ENCODE measurements at places on chromosomes 6 and 20. TPM values are rescaled to one million over a fixed set of nuclear protein-coding genes. Genes with fewer than 3 reads are reported as not detected.
A peak's percentile ranks its signal among the peaks of the same experiment; 100 is the strongest.

Gene SLC17A1
- total RNA-seq: not detected

Gene EDN3
- not detected for total RNA-seq

Gene TREML2
- not detected for total RNA-seq

DNA sequence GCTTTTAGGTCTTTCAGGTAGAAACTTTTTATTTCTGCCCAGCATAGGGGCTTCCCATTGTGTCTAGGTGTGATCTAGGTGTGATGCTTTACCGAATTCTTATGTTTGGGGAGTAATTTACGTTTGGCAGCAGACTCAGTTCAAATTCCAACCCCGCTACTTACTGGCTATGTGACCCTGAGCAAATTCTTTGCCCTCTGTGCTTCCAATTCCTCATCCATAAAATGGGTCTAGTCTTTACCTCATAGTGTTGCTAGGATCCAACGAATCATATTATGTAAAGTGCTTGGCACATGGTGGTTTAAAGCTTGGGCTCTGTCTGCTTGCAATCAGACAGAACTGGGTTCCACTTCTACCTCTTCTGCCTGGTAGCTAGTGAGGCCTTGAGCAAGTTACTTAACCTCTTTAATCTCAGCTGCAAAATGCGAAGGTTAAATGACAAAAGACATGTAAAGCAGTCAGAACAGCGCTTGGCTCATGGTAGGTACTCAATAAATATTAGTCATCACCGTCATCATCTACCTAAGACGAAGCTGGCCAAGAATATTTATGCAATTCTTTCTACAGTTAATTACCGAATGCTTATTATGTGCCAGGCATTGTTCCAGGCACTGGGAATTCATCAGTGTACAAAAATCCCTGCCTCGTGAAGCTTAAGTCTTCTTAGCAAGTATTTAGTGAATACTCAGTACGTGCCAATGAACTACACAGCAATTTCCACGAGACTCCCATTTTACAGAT is 1.0 kb downstream of the NSFL1C start:
- H3K27me3 ChIP-seq: no peaks in the 10 kb centered on the region
- H3K27ac ChIP-seq: peak overlapping the region; percentile 88
- H3K4me1 ChIP-seq: peaks cover 30% of the 10 kb centered on the region
- H3K36me3 ChIP-seq: no peaks in the 10 kb centered on the region
- peak overlapping the region; percentile 87 for H3K4me3 ChIP-seq
- DNase-seq: no peak

DNA sequence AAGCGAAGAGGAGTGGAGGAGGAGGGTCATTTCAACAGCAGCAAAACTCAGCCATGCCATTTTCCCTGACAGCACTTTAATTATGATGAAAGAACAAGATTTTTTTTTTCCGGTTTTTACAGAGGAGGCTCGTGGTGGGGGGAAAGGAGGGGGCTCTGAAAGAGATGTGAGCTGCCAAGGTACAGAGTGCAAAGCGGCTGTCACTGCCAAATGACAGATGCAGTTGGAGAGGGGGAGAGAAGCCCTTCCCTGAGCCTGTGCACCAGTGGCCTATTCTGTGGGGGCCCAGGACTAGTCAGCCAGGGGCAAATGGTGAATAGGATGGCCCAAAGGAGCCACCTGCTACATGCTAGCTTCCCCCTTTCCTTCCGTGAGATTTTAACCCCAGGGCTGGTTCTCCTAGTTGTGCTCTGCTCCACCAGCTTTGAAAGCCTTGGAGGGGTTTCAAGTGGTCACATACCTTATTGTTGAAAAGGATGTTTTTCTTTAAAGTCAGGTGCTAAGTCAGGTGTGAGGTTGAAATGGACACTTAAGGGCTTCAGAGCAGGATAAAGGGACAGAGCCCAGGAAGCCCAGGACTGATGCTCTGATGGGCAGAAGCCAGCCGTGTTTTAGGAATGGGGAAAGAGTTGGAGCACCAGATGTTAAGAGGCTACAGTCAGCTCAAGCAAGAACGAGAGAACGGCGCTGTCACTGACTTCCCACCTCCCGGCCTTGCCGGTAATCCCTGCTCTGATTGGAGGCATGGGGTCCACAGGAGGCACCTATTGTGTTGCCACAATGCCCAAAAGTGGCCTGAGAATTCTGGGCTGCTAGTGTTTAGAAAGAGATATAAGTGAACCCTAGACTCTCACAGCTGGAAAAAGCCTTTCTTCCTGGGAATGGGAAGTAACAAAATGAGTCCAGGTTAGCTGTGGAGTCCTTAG is 24.8 kb downstream of the GNAS start:
- no peaks in the 10 kb centered on the region for H3K27me3 ChIP-seq
- DNase-seq: no peak
- no peak overlapping the region for H3K27ac ChIP-seq
- no peaks in the 10 kb centered on the region for H3K4me1 ChIP-seq
- no peaks in the 10 kb centered on the region for H3K36me3 ChIP-seq

DNA sequence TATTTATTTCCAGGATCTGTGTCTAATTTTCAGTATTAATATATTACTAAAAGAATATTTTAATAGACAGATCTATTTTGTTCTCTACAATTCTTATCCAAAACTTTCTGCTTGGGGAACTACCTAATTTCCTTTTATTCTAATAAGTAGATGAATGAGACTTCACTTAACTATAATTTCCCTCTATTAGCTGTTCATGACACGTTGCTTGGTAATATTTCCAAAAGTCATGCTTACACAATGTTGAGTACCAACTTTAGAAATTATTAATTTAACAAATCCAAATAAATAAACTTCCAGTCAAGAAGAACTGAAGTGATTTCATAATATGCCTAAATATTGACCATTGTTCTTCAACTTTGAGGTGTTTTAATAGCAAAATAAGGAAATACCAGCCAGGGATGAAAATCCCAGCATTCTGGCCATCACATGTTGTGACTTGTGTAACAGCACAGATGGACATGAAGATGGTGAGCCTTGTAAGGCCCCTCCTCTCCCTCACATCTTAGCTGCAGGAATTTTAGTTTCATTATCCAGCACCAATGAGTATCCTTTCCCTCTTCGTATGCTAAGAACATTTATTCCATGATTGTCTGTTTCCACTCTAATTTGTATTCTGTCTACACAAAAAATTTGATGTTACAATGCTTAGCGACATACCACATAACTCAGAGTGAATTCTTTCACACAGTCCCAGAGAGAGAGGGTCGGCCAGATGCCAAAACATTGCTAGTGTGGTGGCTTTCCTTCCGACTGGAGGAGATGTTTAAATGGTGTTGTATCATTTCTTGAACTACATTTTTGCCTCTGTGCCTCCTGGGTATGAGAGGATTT is 137.5 kb downstream of the FOXA2 start:
- no peaks in the 10 kb centered on the region for H3K4me1 ChIP-seq
- H3K4me3 ChIP-seq: no peak overlapping the region
- H3K36me3 ChIP-seq: no peaks in the 10 kb centered on the region
- H3K27me3 ChIP-seq: peaks cover 16% of the 10 kb centered on the region
- DNase-seq: no peak
- no peak overlapping the region for H3K27ac ChIP-seq

- no peaks in the 10 kb centered on the region for H3K27me3 ChIP-seq
- H3K27ac ChIP-seq: no peak overlapping the region
- no peak for DNase-seq
- no peaks in the 10 kb centered on the region for H3K36me3 ChIP-seq
- H3K4me3 ChIP-seq: no peak overlapping the region
Measured at GRCh38 chr6:73131706-73132105, 93.6 kb downstream of the KHDC1L start.

DNA sequence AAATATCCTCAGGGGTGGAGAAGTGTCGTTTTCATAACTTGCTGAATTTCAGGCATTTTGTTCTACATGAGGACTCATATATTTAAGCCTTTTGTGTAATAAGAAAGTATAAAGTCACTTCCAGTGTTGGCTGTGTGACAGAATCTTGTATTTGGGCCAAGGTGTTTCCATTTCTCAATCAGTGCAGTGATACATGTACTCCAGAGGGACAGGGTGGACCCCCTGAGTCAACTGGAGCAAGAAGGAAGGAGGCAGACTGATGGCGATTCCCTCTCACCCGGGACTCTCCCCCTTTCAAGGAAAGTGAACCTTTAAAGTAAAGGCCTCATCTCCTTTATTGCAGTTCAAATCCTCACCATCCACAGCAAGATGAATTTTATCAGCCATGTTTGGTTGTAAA is 20.3 kb upstream of the MAPK13 start:
- no peak overlapping the region for H3K4me3 ChIP-seq
- H3K27ac ChIP-seq: no peak overlapping the region
- H3K36me3 ChIP-seq: peaks cover 79% of the 10 kb centered on the region
- peaks cover 11% of the 10 kb centered on the region for H3K4me1 ChIP-seq
- DNase-seq: no peak
- no peaks in the 10 kb centered on the region for H3K27me3 ChIP-seq

DNA sequence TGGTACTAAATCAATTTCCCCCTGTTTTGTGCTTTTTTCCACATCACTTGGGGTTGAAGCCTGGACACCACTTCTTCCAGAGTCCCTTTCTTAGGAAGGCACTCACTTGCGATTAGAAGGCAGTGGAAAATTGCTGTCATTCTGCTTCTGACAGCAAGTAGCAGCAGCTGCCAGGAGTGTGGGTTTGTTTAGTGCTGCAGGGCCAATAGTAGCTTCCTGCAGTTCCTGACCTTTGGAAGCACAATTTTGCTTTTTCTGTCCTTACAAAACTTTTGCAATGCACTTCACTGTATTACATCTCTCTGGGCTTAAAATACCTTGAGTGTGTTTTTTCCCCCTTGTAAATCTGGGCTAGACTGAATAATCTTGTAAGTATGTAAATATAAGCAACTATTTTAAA is 12.5 kb upstream of the HLA-DRA start:
- peak; percentile 23 for DNase-seq
- H3K4me3 ChIP-seq: no peak overlapping the region
- H3K36me3 ChIP-seq: no peaks in the 10 kb centered on the region
- H3K27ac ChIP-seq: no peak overlapping the region
- no peaks in the 10 kb centered on the region for H3K4me1 ChIP-seq

- no peak overlapping the region for H3K27ac ChIP-seq
- DNase-seq: no peak
- no peaks in the 10 kb centered on the region for H3K36me3 ChIP-seq
- no peaks in the 10 kb centered on the region for H3K4me1 ChIP-seq
- H3K27me3 ChIP-seq: no peaks in the 10 kb centered on the region
Measured at GRCh38 chr6:81216668-81217067, 535.8 kb downstream of the TENT5A start.

DNA sequence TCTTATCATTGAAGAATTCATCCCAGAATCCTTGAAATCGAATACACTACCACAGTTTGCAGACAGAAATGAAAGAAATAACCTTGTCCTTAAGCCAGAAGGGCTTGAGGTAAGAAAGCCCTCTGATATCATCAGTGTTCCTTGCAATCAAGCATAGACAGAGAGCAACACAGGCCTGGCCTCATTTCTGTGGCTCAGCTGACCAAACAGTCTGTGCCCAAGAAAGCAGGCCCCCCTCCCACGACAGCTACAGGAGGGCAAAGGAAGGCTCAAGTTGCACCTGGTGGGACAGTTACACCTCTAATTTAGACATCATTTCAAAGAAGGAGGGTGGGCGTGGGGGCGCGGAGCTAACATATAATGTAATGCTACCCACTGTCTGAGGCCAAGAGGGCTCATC is 21.6 kb downstream of the KIF16B start:
- no peak for DNase-seq
- no peaks in the 10 kb centered on the region for H3K27me3 ChIP-seq
- no peaks in the 10 kb centered on the region for H3K36me3 ChIP-seq
- no peak overlapping the region for H3K4me3 ChIP-seq
- peaks cover 23% of the 10 kb centered on the region for H3K4me1 ChIP-seq
- no peak overlapping the region for H3K27ac ChIP-seq

GRCh38 chr6:43710576-43710975 is 23.0 kb upstream of the MRPS18A start:
- H3K27ac ChIP-seq: no peak overlapping the region
- H3K36me3 ChIP-seq: no peaks in the 10 kb centered on the region
- H3K4me1 ChIP-seq: peaks cover 44% of the 10 kb centered on the region
- H3K4me3 ChIP-seq: no peak overlapping the region

DNA sequence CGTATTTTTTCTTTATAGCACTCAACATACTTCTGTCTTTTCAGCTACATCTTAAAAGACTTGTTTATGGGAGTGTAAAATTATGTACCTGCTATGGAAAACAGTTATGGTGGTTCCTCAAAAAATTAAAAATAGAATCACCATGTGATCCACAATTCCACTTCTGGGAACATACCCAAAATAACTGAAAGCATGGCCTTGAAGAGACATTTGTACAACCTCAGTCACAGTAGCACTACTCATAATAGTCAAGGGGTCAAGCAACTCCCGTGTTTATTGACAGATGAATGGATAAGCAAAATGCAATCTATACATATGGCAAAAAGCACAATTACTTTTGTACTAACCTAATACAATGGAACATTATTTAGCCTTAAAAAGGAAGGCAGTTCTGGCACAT is 74.5 kb downstream of the METTL24 start:
- no peak for DNase-seq
- H3K27ac ChIP-seq: no peak overlapping the region
- H3K36me3 ChIP-seq: no peaks in the 10 kb centered on the region
- peaks cover 11% of the 10 kb centered on the region for H3K4me1 ChIP-seq

DNA sequence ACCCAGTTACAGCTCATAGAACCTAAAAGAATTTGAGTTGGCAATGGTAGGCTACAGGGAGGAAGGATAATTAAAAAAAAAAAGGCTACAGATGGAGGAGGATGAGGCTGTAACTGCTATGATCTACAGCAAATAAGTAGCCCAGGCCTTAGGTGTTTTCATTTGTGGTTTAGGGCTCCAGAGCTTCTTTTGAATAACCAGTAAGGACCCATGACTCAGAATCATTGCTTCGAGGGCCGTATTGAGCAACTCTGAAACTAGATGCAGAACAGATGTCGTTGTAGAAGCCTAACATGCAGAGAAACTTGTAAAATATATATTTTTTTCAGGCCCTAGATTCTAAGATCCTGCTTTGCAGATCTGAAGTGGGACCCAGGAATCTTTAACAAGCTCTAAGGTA is 19.0 kb upstream of the ASIP start:
- H3K36me3 ChIP-seq: no peaks in the 10 kb centered on the region
- H3K4me1 ChIP-seq: no peaks in the 10 kb centered on the region
- peaks cover 4% of the 10 kb centered on the region for H3K27me3 ChIP-seq
- H3K27ac ChIP-seq: no peak overlapping the region
- no peak for DNase-seq

GRCh38 chr6:85111481-85112011 is 338.3 kb upstream of the NT5E start:
- H3K4me3 ChIP-seq: no peak overlapping the region
- no peaks in the 10 kb centered on the region for H3K36me3 ChIP-seq
- H3K27me3 ChIP-seq: no peaks in the 10 kb centered on the region
- DNase-seq: no peak

GRCh38 chr6:111739257-111739696 is 133.6 kb upstream of the TRAF3IP2 start:
- peaks cover 95% of the 10 kb centered on the region for H3K4me1 ChIP-seq
- no peaks in the 10 kb centered on the region for H3K36me3 ChIP-seq
- no peaks in the 10 kb centered on the region for H3K27me3 ChIP-seq
- no peak overlapping the region for H3K4me3 ChIP-seq
- no peak overlapping the region for H3K27ac ChIP-seq

GRCh38 chr6:145147559-145147958 is 587.8 kb downstream of the EPM2A start:
- H3K4me3 ChIP-seq: no peak overlapping the region
- H3K27ac ChIP-seq: no peak overlapping the region
- DNase-seq: no peak
- no peaks in the 10 kb centered on the region for H3K27me3 ChIP-seq
- no peaks in the 10 kb centered on the region for H3K36me3 ChIP-seq

All from heart right ventricle (tissue), 16 donors.